Caki2 (cell line): ENCODE measurements at places on chromosomes 3 and 15.
A peak's percentile ranks its signal among the peaks of the same experiment; 100 is the strongest.

GRCh38 chr3:168081856-168082255, 13.9 kb downstream of the GOLIM4 start:
- no peak for DNase-seq

DNA sequence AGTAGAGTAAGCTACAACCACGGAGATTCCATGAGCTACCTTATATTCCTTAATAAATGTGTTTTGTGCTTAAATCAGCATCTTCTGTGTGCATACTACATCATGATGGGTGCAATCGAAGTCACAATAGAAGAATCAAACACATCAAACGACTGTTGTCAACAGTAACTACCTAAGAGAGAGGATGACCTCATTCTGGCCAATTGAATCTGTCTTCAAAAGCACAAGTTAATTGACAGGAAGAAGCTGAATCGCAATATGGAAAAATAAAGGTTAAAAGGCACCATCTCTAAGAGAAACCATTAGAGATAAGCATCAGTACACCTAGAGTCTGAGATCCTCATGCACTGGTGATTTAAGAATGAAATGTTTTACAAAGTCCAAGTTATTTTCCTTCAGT, 39.0 kb downstream of the CD200R1L start:
- DNase-seq: no peak

GRCh38 chr3:4688411-4688810, 195.3 kb downstream of the ITPR1 start:
- DNase-seq: no peak

DNA sequence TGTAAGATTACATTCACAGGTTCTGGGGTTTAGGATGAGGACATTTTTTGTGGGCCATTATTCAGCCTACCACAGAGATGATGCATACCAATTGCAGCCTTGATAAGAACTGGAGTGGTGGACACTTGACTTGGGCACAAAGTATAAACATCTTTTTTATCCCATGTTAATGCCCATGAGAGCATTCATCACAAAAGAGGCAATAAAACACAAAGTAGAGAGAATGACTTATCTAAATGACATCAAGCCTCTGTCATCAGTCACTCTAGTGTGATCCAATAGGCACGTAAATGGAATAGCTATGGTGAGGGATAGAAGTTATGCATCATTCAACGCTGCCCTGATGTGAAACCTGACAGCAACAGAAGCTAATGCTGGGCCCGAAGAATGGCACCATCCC, 25.8 kb downstream of the VEPH1 start:
- DNase-seq: no peak

DNA sequence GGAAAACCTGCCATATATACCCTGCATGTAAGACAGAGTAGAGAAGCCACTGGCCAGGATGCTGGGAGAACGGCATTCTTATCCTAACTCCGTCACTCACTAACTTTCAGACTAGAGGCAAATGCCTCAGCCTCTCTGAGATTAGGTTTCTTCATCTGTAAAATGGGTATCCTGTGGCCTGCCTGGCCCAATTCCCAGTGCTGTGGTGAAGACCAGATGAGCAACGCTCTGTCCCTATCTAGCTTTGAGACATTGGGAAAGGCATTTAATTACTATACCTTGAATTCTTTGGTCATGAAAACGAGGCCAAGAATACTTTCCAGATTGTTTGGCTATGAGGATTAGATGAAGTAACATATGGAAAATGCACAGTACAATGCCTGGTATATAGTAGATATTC, 35.9 kb downstream of the CEMIP start:
- no peak for DNase-seq

- no peak for DNase-seq
Observed at GRCh38 chr3:127493924-127494646, 96.4 kb downstream of the TPRA1 start.

DNA sequence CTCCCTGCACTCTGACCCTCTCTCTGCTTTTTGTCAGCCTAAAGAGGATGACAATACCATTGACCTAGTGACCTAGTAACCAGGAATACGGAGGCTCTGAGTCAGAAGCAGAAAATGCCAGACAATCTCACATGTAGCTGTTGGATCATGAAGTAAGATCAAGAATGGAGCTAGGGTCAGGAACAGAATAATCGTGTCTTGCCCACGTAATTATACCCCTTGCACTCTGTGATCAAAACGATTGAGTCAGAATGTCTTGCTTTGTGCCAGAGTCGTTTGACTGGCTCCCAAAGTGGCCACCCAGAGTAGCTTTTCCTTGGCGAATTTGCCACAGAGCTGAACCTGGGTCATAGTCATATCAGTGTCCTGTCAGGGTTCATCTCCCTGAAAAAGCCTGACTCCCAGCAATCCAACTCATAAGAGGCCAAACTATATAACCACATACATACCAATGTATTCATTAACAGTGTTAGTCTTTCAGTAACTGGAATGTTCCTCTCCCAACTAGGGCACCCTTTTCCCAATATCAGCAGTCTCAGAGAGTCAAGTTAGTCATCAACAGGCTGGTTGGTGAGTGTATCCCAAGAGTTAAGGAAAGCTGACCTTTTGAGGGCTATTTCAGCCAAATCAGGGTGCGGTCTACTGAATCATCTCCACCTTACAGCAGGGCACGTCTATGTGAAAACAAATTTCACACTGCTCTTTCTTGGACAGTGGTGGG, 5.0 kb upstream of the CDV3 start:
- peak; percentile 93 for DNase-seq

GRCh38 chr15:52351206-52351908, 55.8 kb upstream of the MYO5C start:
- DNase-seq: no peak

- DNase-seq: peak; percentile 3
Observed at GRCh38 chr3:160837394-160837980, 81.5 kb downstream of the PPM1L start.

- DNase-seq: no peak
Observed at GRCh38 chr15:80945605-80946004, 44.0 kb downstream of the MESD start.

GRCh38 chr3:50001511-50001910, 61.6 kb downstream of the RBM6 start:
- no peak for DNase-seq

- DNase-seq: no peak
Observed at GRCh38 chr15:83044156-83044555, 22.9 kb downstream of the BTBD1 start.

- no peak for DNase-seq
Observed at GRCh38 chr3:30608598-30608947, 2.2 kb downstream of the TGFBR2 start.

DNA sequence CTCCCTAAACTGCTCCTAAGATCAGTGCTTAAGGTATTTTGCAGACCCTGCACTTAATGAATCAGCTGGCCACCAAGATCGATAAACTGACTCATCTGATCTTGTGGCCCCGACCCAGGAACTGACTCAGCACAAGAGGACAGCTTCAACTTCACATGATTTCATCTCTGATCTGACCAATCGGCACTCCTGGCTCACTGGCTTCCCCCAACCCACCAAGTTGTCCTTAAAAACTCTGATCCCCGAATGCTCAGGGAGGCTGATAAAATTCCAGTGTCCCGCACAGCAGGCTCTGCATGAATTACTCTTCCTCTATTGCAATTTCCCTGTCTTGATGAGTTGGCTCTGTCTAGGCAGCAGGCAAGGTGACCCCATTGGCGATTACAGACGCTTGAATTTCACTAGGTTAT, 13.5 kb downstream of the HTR3E start:
- DNase-seq: peak; percentile 45

GRCh38 chr3:17983106-17983505, 240.7 kb upstream of the TBC1D5 start:
- no peak for DNase-seq

DNA sequence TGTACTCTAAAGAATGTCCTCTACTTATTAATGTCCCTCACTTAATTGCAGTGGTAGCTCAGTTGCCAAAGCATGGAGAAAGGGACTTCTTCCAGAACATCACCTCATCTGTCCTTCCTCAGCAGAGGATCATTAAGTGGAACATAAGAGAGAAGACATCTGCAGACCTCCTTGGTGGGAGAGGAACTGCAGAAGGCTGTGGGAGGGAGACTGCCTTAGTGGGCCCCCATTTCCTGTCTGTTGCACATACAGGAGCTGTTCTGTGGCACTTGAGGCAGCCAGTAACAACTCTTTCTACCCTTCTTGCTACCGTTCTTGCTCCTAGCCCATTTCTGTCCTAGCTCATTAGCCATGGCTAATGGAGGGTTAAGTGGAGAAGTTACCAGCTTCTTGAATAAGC, 33.6 kb downstream of the HPS3 start:
- no peak for DNase-seq

GRCh38 chr3:67640023-67640660, 14.3 kb downstream of the SUCLG2 start:
- no peak for DNase-seq

GRCh38 chr3:185721970-185722369, 102.9 kb downstream of the IGF2BP2 start:
- no peak for DNase-seq

DNA sequence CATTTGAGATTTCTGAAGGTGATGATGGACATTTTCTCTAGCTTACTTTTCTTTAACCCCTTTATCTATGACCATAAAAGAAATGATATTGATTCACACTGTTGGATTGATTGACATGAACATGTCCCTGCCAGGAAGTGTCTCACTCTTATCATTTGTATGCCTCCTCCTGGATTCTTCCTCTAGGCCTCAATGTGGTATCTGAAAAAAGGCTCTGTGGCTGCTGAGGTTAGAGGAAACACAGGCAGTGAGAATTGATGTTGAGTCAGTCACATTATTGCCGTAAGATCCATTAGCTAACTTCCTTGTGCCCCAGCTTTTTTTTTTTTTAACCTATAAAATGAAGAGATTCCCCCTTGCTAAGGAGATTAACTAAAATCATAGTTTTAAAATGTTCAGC, 8.0 kb upstream of the THRB start:
- no peak for DNase-seq

DNA sequence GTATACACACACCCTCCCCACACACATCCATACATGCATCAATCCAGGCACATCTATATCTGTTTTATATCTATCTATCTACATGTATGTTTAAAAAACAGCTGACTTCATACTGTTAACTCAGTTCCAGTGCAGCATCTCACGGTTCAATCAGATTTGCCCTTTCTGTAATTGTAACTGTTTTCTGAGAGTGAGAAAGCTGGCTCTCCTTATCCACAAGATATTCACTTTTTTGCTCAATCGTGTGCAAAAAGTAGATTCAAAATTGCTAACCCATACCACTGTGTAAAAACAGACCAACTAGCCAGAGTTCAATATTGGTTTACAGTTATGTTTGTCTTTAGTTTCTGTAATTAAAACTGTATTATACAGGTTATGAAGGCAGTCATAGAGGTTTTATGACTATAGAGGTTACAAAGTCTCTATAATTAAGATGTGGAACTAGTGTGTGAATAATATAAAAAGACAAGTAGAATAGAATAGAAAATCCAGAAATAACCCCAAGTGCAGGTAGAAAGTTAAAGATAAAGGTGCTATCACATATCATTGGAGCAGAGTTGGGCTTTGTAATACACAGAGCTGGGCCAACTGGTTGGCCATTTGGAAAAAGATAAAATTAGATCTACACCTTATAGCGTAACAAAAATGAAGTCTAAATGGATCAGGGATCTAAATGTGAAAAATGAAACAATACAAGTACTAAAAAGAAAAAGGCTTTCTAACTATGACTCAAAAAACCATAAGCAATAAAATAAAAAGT, 20.1 kb upstream of the MCF2L2 start:
- no peak for DNase-seq

DNA sequence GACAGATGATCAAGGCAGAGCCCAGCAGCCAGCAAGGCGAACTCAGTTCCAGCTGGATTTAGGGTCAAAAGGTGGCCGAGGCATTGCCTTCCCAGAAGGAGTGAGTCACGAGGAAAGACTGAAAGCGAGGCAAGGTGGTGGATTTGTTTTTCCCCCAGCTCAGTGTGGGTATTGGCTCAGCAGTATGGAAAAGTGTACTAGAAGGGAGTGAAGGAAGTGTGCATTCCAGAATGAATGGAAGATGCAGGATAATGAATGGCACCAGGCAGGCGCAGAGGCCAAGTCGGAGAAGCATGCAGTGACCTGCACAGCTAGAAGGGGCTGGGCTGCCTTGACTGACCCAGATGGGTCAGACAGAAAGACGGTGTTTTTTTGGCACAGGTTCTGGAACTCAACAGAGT, 46.3 kb downstream of the FOXP1 start:
- peak; percentile 92 for DNase-seq

DNA sequence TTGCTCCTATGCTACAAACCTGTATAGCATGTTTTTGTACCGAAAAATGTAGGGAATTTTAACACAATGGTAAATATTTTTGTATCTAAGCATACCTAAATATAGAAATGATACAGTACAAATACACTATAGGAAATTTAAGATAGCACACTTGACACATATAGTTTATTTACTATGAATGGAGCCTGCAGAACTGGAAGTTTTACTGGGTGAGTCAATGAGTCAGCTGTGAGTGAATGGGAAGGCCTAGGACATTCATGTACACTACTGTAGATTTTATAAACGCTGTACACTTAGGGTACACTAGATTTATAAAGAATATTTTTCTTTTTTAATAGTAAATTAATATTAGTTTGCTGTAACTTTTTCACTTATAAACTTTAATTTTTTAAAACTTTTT, 707.7 kb upstream of the EPHA6 start:
- DNase-seq: no peak

DNA sequence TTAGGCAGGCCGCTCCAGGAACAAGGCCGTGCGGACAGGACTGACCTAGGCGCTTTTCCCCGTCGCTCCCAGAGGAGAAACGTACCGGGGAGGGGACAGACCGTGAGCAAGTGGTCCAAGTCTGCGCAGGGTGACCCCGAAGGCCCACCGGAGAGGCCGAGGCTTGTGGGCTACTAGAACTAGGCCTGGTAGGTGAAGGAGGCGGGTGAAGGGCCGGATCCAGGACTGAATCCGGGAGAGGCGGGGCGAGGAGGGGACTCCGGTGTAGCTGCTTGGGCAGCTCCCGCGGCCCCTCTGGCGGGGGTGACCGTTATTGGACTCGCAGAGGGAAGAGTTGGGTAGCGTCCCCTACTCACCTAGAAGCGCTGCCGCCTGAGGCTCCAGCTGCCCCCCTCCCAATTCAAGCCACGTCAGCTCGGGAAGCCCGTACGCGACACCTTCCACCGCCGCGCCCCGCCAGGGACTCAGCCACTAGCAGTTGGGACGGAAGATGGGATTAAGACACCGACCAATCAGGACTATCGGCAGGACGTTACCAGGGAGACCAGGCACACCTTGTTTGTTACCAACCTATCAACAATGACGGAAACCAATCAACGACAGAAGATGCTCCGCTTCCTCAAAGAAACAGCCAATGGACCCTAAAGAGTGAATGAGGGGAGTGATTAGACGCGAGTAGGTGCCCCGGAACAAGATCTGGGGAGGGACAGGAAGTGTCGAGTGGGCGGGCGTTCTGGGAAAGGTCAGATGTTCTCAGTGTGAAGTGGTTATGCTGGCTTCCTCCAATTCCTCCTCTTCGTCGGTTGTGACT, at the start of gene GOLGB1:
Gene GOLGB1 (minus strand): TSS at position 466 of the 811 bp plus-strand sequence. CDS start 18,770 bp downstream, outside the sequence.
- DNase-seq: peak; percentile 98

- DNase-seq: no peak
Observed at GRCh38 chr3:48832684-48833083, 15.0 kb downstream of the PRKAR2A start.

DNA sequence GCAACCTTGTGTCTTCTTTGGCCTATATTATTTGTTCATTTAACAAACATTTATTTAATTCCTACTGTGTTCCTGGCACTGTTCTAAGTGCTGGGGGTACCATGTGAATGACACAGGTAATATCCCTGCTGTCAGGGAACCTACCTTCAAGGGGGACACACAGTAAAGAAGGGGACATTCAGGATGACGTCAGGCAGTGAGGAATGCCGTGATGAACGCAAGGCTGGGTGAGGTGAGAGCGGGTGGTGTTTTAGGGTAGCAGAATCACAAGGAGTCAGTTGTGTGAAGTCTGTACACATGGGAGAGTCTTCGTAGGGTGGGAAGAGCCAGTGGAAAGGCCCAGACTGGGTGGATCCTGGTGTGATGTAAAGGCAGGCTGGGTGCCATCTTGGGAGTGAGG, 1.7 kb upstream of the FAM107A start:
- no peak for DNase-seq
